ENCODE measurements at places on chromosomes 4 and X.

DNA sequence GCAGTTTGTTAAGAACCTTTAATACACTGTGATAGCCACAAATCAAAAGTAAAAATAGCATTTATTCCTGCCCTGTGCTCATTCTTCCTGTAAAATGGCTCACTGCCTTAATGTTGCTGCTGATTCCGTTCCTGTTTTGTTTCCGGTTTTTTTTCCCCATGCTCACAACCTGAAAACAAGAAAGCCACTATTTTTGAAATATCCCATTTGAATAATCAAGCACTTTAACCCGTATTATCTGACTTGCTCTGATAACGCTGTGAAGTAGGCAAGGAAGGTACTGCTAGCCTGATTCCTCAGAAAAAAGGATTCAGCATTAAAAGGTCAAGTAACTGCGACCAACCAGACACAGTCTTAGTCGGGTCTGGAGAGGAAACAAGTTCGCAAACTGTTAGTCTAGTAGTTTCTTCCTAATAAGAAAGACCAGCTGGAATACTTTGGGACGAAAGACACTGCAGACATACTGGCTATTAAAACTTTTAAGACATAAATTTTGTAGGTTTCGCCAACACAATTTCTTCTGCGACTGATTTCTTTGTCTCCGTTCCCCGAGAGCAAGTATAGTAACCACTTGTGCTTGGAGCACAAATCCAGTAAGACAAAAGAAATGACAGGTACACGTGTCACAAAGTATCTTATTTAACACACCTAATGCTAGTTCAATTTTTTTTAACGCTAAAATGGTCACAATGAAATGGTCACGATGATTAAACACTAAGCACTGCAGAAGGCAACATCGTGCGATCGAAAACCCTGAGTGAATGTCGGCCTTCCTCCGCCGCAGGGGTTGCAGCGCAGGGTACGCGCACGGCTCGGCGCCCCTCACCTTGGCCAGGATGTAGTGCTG is 802 bp downstream of the COX18 start:
- DNase-seq, result no peak

DNA sequence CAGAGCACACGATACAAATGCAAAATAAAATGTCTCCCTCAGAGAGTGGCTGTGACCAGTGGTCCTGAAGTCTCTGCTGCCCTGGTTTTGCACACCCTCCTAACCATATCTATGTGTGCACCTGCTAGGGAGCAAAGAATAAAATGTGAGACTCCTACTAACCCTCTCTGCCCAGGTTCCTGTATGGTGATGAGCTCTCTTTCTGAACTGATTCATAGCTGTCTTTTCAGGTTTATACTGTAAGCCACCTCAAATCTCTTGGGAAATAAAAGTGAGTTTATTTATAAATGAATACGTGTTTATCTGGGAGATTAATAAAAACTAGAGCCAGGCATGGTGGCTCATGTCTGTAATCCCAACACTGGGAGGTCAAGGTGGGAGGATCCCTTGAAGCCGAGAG is 126.0 kb upstream of the RBPJ start:
- DNase-seq, result no peak

- no peak for DNase-seq
Measured at GRCh38 chrX:104137496-104137895, 19.3 kb downstream of the SLC25A53 start.

GRCh38 chrX:131841496-131842437 is 181.3 kb upstream of the STK26 start:
- DNase-seq, result no peak

GRCh38 chr4:70471897-70472296 is at the start of gene MUC7:
TSS of gene MUC7 (plus strand) at chr4:70472197. CDS start at chr4:70474022, 1,825 bp downstream.
- no peak for DNase-seq

- DNase-seq, result no peak
Measured at GRCh38 chr4:89929425-89930159, 34.9 kb downstream of the MMRN1 start.

DNA sequence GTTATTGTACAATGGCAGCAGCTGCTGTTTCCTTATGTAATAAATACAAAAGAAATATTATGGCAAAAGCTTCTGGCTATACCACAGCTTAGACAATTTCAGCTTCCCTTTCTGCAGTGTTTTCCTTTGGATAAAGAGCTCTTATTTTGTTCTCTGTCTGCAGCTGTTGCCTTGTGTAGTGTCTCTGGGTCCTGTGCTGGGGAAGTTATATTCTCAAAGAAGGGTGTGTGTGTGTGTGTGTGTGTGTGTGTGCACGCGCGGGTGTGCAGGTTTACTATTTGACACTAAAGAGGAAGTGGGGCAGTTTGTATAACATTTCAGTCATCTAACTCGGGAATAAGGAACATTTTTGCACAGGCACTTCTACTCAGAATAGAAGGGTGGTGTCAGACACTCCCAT is 83.6 kb downstream of the REPS2 start:
- DNase-seq, result no peak

DNA sequence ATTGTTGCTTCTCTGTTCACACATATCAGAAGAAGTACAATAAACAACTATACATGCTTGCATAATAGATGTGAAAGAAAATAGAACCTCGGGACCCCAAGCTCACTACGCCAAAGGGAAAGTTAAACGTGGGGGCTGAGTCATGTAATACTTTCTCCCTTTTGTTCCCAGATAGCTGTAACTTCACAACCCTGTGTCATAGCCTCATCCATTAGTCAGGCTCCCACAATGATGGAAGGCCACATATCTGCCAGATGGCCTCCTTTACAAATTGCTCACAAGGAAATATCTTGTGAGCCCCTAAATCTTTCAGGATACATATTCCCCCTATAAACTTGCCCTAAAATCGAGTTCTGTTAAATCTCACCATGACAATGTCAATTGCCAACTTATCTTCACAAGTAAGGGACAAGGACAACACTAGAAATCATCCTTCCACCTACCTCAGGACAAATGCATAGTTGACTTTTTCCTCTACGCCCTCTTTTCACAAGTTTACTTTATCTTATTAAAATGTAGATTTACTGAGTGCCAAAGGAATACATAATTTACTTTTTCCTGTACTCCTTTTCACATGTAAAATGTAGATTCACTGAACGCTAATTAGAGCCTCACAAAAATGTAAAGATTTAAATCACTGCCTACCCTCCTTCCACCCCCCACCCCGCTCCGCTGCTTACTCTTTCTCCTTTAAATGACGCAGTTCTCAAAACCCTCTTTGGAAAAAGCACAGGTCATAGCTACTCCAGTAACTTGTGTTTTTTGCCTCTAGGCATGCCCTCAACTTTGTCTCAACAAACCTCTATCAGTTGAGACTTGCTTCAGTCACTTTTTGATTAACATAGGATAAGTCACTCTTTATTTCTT is 477.1 kb downstream of the DTHD1 start:
- DNase-seq, result no peak

Data from stimulated activated CD8-positive, alpha-beta memory T cell treated with anti-CD3 and anti-CD28 coated beads, Interleukin-12 subunit alpha, Interleukin-12 subunit beta, amount 100 ng/mL, for 4 hours (primary cell).